ENCODE measurements at places on chromosomes 12 and 14.
A peak's percentile ranks its signal among the peaks of the same experiment; 100 is the strongest.

- no peak for DNase-seq
Observed at GRCh38 chr14:99667045-99667444, 17.1 kb upstream of the CYP46A1 start.

DNA sequence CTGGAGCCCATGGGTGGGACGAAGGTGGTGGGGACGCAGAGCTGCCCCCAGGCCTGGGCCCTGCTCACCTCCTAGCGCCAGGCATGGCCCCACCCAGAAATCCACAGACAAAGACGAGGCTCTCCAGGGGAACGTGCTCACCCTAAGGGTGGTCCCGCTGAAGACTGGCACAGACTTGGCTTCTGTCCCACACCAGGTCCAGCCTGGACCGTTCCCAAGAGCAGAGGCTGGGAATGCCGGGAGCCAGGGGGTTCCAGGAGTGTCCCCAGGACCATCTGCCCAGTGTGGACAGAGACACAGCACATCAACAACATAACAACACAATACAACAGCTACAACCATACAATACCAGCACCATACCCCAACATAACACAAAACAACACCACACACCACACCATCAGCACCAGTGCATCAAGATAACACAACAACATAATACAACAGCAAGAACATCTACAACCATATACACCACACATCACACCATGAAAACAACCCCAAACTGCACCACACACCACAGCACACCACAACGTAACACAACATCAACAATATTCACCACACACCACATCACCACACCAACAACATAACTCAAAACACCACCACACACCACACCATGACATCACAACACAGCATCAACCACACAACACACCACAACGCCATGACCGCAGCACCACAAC, 329.6 kb downstream of the ADGRD1 start:
- DNase-seq = peak; percentile 34

DNA sequence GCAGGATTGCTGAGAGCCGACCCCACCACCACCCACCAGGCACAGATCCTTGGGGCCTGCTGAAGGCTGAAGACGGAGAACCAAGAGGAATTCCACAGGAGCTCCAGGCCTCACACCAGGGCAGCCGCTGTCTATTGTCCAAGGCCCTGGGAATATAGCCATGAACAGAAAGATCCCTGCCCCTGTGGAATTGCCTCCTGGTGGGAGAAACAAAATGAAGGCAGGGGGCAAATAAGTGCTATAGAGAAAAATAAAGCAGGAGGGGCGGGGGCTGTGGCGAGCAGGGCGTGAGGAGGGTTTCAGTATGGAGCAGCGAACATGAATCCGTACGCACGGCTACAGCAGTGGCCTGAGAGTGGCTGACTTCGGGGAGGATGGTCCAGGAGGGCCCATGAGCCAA, 96.1 kb downstream of the EML1 start:
- no peak for DNase-seq

DNA sequence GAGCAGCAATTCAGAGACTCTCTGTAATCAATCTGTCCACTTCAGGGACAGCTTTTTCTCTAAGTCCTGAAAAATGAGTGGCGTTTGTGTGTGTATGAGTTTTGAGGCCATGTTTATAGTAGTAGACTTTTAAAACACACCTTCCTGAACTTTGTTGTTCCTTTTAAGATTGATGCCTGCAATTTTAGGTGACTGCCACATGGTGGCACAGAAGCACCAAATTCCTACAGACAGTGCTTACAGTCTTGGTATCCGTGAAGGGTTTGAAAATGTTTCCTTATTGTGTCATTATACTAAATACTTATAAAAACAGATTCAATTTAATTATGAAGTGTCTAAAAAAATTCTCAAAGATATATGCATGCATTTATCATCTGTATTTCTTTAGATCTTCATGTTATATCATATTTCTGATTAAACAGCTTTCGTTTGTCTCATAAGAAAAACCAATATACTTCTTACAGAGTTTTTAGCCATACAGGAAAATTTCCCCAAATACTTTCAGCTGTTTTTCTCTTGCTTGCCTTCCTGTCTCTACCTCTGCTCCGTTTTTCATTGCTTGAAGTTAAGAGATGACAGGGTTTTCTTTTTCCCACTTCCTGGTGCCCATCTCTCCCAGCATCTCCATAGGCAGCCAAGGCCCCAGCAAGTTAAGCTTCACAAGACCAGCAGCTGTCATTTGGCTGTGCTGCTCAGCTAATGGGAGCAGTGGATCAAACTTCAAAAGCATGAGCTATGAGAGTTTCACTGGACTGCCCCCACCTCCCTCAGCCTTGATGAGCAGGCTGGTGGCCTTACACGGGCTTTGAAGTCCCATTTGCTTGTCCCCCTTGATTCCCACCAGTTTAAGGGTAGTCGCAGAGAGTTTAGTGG, 259.6 kb downstream of the AKAP6 start:
- no peak for DNase-seq

- DNase-seq = no peak
Observed at GRCh38 chr12:1339618-1340319, 254.6 kb downstream of the FBXL14 start.

- DNase-seq = no peak
Observed at GRCh38 chr12:114691763-114692185, 7.8 kb upstream of the TBX3 start.

DNA sequence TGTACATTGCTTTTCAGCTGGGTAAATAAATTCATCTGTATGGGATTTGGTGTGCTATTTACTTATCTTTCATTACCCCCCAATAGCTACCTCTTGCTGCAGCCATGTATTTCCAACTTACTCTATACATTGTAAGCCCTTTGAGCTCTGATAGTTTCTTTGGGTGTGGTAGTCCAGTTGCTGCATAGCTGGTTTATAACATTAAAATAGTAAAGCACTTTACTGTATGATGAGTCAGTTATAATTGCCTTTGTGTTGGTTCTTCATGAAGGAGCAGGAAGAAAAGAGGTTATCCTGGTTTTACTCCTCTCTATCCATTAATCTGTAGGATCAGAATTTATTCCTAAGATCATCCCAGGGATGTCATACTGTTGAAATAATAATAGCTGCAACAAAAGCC, 15.7 kb downstream of the TBC1D30 start:
- no peak for DNase-seq

DNA sequence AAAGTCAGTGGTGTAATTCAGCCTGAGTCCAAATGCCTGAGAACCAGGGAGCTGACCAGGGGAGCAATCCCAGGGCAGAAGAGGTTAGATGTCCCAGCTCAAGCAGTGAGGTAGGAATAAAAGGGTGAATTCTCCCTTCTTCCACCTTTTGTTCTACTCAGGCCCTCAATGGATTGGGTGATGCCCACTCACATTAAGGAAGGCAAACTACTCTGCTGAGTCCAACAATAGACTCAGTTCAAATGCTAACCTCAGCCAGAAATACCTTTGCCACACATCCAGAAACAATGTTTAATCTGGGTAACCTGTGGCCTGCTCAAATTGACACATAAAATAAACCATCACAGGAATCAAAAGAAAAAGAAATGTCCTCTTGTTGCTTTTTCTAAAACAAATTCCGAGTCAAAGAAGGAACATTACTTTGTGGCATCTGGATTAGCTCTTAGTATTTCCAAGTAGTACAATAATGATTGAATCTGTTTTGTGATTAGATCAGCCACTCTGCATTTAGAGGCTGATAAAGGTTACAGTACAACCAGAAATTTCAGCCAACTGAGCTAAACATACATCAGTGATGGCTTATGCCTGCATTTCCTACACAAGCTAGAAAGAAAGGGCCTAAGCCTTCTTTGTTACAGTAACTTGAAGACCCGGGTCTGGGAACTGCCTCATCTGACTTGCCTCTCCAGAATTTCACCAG, 43.6 kb upstream of the TRIM9 start:
- DNase-seq = no peak

- peak; percentile 82 for DNase-seq
Observed at GRCh38 chr12:7189398-7190267, at the start of gene PEX5. Gene PEX5 (plus strand): TSS chr12:7189686. CDS start chr12:7190378, 692 bp downstream.

- no peak for DNase-seq
Observed at GRCh38 chr12:103529306-103529705, 33.5 kb upstream of the C12orf42 start.

- peak; percentile 52 for DNase-seq
Observed at GRCh38 chr14:99513946-99514551, 32.8 kb downstream of the CCNK start.

- peak; percentile 33 for DNase-seq
Observed at GRCh38 chr14:88791629-88792472, 902 bp downstream of the EML5 start.

DNA sequence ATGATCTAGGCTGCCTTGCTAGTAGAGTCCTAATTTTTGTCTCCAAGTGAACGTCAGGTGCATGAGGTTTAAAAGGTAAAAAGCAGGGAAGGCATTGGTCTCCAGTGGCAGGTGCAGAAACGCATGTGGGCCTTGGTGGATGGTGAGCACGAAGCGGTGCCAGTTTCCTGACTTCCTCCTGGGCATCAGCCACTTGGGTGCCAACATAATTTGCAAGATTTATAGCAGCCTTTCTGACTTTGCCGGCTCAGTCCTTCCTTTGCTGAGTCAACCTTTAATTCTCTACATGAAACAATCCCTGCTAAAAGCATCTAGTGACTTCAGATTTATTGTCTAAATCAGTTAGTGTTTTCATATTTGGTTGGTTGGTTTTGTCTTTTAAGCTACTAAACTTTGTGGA, 355.7 kb upstream of the TMEM132C start:
- no peak for DNase-seq

DNA sequence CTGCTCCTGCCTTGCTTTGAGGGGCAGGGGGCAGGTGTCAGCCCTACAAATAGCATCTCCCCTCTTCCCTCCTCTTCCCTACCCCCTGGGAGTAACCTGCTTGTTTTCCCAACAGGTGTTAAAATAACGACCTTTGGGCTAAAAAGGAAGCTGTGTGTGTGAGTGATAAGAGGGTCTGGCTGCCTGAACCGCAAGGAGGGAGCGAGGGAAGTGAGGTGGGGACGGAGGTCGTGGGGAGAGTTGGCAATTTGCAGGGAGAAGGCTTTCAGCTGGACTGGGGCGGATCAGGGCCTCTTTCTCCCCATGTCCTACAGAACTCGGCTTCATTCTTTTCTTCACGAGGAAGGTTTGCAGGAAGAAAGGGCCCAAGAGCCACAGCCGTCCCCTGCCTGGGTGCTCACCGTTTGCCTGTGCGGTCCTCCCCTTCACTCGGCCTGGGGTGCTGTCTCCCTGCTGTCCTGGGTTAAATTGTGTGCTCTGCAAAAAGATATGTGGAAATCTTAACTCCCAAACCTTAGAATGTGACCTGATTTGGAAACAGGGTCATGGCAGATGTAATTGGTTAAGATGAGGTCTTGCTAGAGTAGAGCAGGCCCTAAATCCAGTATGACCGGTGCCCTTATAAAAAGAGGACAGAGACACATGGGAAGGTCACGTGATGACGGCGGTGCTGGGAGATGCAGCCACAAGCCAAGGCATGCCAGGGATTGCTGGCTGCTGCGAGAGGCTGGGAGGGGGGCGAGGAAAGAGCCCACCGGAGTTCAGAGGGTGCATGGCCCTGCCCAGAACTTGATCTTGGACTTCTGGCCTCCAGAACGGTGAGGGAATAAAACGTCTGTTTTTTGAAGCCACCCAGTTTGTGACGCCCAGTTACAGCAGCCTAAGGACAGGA, 38.7 kb upstream of the NCOR2 start:
- no peak for DNase-seq

GRCh38 chr12:275812-276211, 13.2 kb upstream of the SLC6A13 start:
- no peak for DNase-seq

DNA sequence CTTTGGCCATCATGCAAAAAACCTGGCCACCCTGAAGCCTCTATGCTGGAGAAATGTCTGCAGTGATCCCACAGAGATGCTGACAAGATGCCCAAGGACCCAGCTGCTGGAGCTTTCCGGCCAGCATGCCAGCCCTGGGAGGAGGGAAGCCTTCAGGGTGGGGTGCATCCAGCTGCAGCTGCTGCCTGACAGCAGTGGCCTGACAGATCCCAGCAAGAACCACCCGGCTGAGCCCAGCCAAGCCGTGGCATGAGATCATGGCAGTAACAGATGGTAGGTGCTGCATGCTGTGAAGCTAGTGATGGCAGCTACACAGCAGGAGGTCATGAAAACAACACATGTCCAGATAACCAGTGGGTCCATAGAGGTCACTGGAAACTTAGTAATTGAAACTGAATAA, 13.8 kb downstream of the CLBA1 start:
- DNase-seq = no peak

- no peak for DNase-seq
Observed at GRCh38 chr14:44995196-44995595, 33.2 kb downstream of the TOGARAM1 start.

DNA sequence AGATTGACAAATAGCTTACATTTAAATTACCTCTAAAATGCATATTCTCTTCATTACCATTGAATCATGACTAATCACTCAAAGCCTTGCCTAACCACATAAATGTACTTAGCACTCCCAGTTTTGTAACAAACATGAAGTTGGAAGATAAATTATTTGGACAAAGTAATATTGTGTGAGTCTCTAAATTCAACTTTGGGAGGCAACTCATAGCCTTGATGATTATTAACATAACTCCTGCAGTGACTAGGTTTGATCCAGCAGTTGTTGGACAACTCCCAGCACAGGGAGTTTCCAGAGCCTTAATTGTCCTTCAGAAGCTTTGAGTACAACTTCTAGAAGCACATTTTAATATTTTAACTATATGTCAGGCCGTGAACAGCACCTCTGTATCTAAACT, 153.4 kb upstream of the PDZRN4 start:
- no peak for DNase-seq

DNA sequence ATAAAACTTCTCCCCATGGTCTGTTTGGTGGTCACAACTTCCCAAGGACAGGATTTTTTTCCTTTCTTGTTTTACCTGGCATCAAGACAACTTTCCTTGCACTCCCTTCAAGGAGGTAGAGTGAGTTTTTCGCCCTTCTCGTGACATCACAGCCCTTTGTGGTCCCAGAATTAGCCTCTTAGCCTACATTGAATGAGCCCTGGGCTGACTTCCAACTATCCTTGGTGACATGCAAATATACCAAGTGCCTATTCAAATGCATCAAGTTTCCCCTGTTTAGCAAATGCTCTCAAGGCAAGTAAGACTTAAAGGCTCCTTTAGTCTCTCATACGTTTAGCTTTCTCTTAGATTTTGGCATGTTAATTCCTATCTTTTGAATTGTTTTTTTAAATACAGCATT, 36.6 kb downstream of the TC2N start:
- DNase-seq = no peak

DNA sequence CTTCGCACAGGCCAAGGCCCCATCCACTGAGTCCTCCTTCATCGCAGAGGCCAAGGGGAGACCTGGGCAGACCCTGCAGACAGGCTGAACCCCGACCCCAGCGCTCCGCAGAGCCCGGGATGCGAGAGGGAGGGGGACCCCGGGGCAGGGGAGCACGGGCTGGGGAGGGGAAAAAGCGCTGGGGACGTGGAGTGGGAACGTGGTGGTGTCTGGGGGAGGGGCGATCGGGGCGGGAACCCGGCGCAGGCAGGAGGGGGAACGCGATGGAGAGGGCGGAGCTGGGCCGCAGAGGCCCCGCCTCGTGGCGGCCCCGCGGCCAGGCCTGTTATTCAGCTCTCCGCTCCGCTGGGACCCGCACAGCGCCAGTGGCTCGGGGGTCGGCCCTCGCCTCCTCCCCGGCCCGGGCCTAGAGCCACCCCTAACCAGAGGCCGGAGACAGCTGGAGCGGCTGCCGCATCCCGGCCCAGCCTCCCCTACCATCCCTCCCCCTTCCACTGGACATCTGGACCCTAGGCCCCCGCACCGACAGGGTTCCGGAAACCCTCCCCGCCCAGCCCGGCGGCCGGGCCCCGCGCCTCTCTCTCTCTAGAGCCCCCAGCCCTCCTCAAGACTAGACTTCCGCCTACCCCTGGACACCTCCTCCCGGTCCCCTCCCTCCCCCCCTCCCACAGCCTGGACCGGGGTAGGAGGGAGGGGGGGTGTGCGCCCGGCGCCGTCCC, at the start of gene ARHGEF25:
ARHGEF25 (plus strand) TSS at position 328 of the 719 bp plus-strand sequence. CDS start 460 bp downstream, outside the sequence.
- DNase-seq = peak; percentile 67
